ENCODE measurements at places on chromosomes 1 and 21.

- H3K27ac ChIP-seq, result no peak overlapping the region
- no peaks in the 10 kb centered on the region for H3K36me3 ChIP-seq
- no peaks in the 10 kb centered on the region for H3K27me3 ChIP-seq
- no peak for DNase-seq
Observed at GRCh38 chr21:26794597-26795411, 50.4 kb downstream of the ADAMTS1 start.

GRCh38 chr1:207890136-207890738 is 20.7 kb downstream of the CD34 start:
- H3K4me1 ChIP-seq, result no peaks in the 10 kb centered on the region
- H3K27ac ChIP-seq, result no peak overlapping the region
- DNase-seq, result no peak
- H3K27me3 ChIP-seq, result no peaks in the 10 kb centered on the region
- no peak overlapping the region for H3K4me3 ChIP-seq
- H3K36me3 ChIP-seq, result no peaks in the 10 kb centered on the region

DNA sequence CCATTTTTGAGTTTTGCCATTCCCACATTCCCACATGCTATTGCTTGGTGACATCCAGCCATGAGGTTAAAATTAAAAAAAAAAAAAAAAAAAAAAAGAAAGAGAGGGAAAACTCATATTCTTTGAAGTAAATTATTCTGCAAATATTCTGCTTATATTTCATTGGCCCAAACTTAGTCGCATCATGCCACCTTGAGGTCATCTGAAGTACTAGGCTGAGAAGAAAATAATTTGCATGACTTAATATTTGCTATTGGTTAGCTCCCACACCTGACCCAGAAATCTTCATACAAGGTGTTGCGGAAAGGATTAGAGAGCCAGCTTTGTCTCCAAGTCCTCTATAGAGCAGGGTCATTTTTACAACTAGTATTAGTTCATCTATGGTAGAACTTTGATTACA is 2206.0 kb downstream of the MRPL39 start:
- H3K27ac ChIP-seq, result no peak overlapping the region
- DNase-seq, result no peak
- no peaks in the 10 kb centered on the region for H3K27me3 ChIP-seq
- no peaks in the 10 kb centered on the region for H3K4me1 ChIP-seq
- H3K4me3 ChIP-seq, result no peak overlapping the region
- H3K36me3 ChIP-seq, result no peaks in the 10 kb centered on the region

- H3K4me3 ChIP-seq, result no peak overlapping the region
- no peaks in the 10 kb centered on the region for H3K36me3 ChIP-seq
- no peaks in the 10 kb centered on the region for H3K27me3 ChIP-seq
- H3K4me1 ChIP-seq, result no peaks in the 10 kb centered on the region
- no peak for DNase-seq
- H3K27ac ChIP-seq, result no peak overlapping the region
Observed at GRCh38 chr1:198682850-198683249, 44.0 kb downstream of the PTPRC start.

- H3K4me3 ChIP-seq, result no peak overlapping the region
- H3K4me1 ChIP-seq, result no peaks in the 10 kb centered on the region
- H3K27me3 ChIP-seq, result no peaks in the 10 kb centered on the region
- DNase-seq, result no peak
- no peaks in the 10 kb centered on the region for H3K36me3 ChIP-seq
Observed at GRCh38 chr1:56464294-56464693, 115.1 kb downstream of the PLPP3 start.

DNA sequence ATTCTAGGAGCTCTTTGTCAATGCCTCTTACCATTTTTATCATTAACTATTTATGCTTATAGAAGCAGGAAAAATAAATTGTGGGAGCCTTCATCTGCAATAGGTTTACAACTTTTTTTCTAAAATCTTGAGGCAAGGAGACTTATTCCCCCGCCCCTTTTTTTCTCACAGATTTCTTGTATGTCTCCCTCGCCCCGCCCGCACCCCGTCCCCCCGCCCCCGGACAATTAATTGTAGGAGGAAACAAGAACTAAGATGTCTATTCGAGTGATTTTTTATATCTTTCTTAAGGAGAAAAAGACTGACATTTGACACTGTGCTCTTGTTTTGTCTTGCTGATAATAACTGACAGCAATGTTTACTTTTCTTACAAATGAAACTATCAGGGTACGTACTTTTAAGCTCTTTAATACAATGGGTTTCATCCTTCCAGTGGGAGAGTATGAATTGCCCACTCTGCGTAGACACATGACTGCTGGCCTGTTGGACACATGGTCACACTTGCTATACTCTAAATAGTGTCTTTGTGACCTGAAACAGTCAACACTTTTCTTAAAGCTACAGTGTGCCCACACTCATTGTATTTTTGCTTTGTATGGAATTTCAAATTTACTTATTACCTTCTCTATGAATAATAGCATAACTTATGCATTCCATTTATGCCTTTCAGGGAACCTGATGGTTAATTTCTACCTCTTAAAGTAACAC is 1.5 kb upstream of the IVNS1ABP start:
- no peaks in the 10 kb centered on the region for H3K27me3 ChIP-seq
- H3K27ac ChIP-seq, result no peak overlapping the region
- DNase-seq, result no peak
- peaks cover 4% of the 10 kb centered on the region for H3K36me3 ChIP-seq
- H3K4me1 ChIP-seq, result peaks cover 2% of the 10 kb centered on the region

DNA sequence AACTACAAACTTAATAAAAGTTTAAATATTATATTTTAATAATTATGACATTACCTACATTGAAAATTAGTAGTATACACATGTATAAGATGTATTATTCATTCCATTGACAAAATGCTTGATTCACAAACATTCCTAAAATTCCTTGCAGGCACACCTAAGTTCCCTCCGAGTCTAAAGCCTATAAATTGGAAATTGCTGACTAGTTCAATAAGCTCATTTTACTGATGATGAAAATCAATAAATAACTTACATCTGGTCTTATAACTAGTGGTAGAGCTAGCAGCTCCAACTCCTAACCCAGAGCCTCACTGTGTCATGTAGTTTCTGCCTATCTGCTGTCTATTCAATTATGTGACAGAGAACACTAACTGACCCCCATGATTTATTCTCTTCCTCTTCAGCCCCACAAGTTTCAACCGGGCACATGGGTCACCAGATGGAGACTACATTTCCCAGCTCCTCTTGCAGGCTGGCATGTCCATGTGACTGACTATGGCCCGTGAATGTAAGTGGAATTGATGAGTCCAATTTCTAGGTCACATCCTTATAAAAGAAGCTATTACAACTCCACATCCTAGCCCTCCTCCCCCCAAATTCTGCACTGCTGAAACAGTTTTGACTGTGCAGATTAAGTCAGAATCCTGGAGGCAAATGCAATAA is 29.6 kb upstream of the LRRC8D start:
- H3K4me3 ChIP-seq, result no peak overlapping the region
- no peaks in the 10 kb centered on the region for H3K36me3 ChIP-seq
- H3K27ac ChIP-seq, result no peak overlapping the region

- no peaks in the 10 kb centered on the region for H3K27me3 ChIP-seq
- no peak overlapping the region for H3K4me3 ChIP-seq
- H3K4me1 ChIP-seq, result no peaks in the 10 kb centered on the region
- no peak overlapping the region for H3K27ac ChIP-seq
- H3K36me3 ChIP-seq, result no peaks in the 10 kb centered on the region
Observed at GRCh38 chr21:20258542-20258941, 739.7 kb upstream of the NCAM2 start.

GRCh38 chr1:53061123-53061858 is 722 bp upstream of the PODN start:
- DNase-seq, result no peak
- peak overlapping the region; percentile 27 for H3K4me3 ChIP-seq
- H3K27me3 ChIP-seq, result peaks cover 30% of the 10 kb centered on the region
- peaks cover 5% of the 10 kb centered on the region for H3K4me1 ChIP-seq
- H3K36me3 ChIP-seq, result no peaks in the 10 kb centered on the region

- no peak for DNase-seq
- H3K4me3 ChIP-seq, result no peak overlapping the region
- H3K27me3 ChIP-seq, result no peaks in the 10 kb centered on the region
- no peaks in the 10 kb centered on the region for H3K4me1 ChIP-seq
- H3K27ac ChIP-seq, result no peak overlapping the region
Observed at GRCh38 chr21:45496151-45496967, 45.9 kb downstream of the SLC19A1 start.

- H3K27ac ChIP-seq, result no peak overlapping the region
- H3K27me3 ChIP-seq, result no peaks in the 10 kb centered on the region
- no peak for DNase-seq
- no peaks in the 10 kb centered on the region for H3K4me1 ChIP-seq
Observed at GRCh38 chr1:54728027-54728426, 12.4 kb downstream of the TTC4 start.

DNA sequence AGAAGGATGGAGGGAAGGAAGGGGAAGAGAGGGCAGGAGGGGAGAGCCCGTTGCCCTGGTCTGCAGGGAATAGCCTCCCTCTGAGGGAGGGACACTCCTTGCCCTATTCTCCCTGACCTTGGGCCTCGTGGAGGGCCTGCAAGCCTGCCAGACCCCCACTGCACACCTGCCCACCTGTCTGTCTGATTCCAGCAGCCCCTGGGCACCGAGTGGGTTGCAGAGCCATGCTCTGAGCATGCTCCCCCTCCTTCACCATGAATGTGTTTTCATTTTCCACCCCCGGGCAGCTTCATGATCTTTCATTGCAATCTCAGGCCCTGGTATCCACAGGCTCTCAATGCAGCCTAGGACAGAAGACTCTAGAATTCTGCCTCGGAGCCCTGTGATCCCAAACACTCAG is 5.1 kb upstream of the NPHP4 start:
- H3K4me1 ChIP-seq, result peaks cover 12% of the 10 kb centered on the region
- H3K4me3 ChIP-seq, result no peak overlapping the region
- peaks cover 16% of the 10 kb centered on the region for H3K27me3 ChIP-seq
- no peak for DNase-seq

- no peak overlapping the region for H3K4me3 ChIP-seq
- no peaks in the 10 kb centered on the region for H3K36me3 ChIP-seq
- H3K4me1 ChIP-seq, result no peaks in the 10 kb centered on the region
- no peak overlapping the region for H3K27ac ChIP-seq
- H3K27me3 ChIP-seq, result no peaks in the 10 kb centered on the region
Observed at GRCh38 chr1:87598429-87598828, 269.7 kb downstream of the LMO4 start.

- H3K4me3 ChIP-seq, result no peak overlapping the region
- no peaks in the 10 kb centered on the region for H3K4me1 ChIP-seq
- H3K36me3 ChIP-seq, result no peaks in the 10 kb centered on the region
Observed at GRCh38 chr21:36608897-36609225, 90.1 kb upstream of the SIM2 start.

- no peak for DNase-seq
- H3K27me3 ChIP-seq, result no peaks in the 10 kb centered on the region
- H3K4me3 ChIP-seq, result no peak overlapping the region
- no peak overlapping the region for H3K27ac ChIP-seq
- H3K36me3 ChIP-seq, result no peaks in the 10 kb centered on the region
Observed at GRCh38 chr1:66916320-66916719, 8.3 kb downstream of the DNAI4 start.

DNA sequence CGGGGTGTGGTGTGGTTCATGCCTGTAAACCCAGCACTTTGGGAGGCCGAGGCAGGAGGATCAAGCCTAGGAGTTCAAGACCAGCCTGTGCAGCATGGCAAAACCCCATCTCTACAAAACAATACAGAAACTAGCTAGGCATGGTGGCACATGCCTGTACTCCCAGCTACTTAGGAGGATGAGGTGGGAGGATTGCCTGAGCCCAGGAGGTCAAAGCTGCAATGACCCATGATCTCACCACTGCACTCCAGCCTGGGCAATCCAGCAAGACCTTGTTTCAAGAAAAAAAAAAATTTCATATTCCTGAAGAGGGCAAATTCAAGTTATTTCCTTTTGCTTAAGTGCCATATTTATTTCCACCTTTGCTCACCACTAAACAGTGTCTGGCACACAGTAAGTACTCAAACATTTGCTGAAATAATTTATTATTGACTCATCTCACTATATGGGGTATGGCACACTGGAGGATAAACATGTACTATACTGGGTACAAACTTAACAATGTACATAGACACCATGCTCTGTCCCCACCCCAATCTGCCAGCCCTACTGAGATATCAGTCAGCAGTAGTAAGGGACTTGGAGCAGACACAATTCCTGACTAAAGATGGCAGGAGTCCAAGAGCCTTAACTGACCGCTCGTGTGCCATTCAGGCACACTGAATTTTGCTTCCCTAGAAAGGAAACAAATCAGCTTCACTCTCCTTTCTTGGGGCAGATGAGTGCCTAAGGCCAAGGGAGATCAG is 15.5 kb downstream of the MEAF6 start:
- H3K4me3 ChIP-seq, result no peak overlapping the region
- no peaks in the 10 kb centered on the region for H3K27me3 ChIP-seq
- no peak overlapping the region for H3K27ac ChIP-seq
- DNase-seq, result no peak
- H3K36me3 ChIP-seq, result peaks cover 26% of the 10 kb centered on the region

DNA sequence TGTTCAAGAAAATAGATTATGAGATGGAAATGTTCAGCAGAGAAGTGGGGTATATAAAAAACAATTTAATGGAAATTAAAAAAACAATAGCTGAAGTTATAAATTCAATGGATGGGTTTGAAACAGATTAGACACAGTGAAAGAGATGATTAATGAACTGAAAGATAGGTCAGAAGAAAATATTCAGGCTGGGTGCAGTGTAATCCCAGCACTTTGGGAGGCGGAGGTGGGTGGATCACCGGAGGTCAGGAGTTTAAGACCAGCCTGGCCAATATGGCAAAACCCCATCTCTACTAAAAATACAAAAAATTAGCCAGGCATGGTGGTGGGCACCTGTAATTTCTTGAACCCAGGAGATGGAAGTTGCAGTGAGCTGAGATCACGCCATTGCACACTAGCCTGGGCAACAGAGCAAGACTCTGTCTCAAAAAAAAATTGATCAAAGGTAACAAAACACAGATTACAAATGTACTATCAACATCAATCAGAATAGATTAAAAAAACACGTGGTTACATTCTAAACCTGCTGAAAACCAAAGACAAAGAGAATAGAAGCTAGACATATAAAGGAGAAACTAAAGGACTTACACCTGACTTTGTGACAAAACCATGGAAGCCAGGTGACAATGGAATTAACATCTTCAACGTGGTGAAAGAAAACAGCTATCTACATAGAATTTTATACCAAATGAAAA is 4.8 kb upstream of the SUMO3 start:
- no peak overlapping the region for H3K27ac ChIP-seq
- no peak overlapping the region for H3K4me3 ChIP-seq
- no peaks in the 10 kb centered on the region for H3K4me1 ChIP-seq
- no peaks in the 10 kb centered on the region for H3K36me3 ChIP-seq
- no peak for DNase-seq
- no peaks in the 10 kb centered on the region for H3K27me3 ChIP-seq

DNA sequence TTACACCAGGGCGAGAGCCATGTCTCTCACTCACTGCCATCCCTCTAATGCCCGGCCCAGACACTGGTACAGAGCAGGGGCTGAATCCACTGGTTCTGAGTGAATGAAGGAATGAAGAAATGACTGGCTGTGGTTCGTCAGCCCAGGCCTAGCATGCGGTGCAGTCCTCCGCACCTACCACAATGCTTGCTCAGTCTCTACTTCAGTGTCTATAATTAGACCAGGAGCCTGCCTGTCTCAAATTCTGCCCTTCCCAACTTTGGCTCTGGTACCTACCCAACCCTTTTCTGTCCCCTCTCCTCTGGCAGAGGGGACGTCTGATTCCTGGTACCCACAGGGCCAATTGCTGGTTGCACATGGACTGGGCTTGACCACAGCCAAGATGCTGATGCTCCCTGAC is 118.2 kb upstream of the GRIK3 start:
- H3K4me1 ChIP-seq, result no peaks in the 10 kb centered on the region
- no peaks in the 10 kb centered on the region for H3K36me3 ChIP-seq
- no peak overlapping the region for H3K27ac ChIP-seq
- no peaks in the 10 kb centered on the region for H3K27me3 ChIP-seq

Measured in H1 (cell line).